CD4-positive, alpha-beta T cell treated with Interleukin-21 for 1 hour (primary cell): ENCODE measurements at places on chromosomes 12 and 14.

GRCh38 chr12:50984586-50985298 lies 32.4 kb downstream of the HIGD1C start:
- DNase-seq = no peak

DNA sequence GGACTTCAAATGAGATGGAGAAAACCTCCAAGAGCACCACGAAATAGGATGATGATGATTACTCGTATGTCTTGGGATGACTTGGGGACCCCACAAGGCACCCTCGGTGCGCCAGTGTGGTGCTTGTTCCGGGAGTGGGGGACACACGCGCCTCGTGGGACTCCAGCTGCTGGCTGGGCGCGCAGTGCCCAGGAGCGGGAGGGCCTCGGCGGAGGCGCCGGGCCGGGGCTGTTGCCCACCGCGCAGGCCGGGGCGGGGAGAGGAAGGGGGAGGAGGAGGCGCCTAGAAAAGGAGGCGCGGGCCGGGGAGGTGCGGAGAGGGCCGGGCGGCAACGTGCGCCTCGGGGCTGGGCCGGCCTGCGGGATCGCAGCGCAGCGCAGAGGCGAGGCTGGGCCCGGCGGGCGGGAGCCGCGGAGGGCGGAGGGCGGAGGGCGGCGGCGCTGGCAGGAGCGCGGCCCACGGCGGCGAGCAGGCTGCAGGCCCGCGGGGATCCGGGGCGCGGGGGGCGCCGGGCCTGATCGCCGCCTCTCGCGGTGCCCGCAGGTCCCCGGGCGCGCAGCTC lies at the start of gene RFLNA:
TSS of gene RFLNA (plus strand) at position 314 of the 562 bp plus-strand sequence. CDS start 337 bp downstream, outside the sequence.
- no peak for DNase-seq

DNA sequence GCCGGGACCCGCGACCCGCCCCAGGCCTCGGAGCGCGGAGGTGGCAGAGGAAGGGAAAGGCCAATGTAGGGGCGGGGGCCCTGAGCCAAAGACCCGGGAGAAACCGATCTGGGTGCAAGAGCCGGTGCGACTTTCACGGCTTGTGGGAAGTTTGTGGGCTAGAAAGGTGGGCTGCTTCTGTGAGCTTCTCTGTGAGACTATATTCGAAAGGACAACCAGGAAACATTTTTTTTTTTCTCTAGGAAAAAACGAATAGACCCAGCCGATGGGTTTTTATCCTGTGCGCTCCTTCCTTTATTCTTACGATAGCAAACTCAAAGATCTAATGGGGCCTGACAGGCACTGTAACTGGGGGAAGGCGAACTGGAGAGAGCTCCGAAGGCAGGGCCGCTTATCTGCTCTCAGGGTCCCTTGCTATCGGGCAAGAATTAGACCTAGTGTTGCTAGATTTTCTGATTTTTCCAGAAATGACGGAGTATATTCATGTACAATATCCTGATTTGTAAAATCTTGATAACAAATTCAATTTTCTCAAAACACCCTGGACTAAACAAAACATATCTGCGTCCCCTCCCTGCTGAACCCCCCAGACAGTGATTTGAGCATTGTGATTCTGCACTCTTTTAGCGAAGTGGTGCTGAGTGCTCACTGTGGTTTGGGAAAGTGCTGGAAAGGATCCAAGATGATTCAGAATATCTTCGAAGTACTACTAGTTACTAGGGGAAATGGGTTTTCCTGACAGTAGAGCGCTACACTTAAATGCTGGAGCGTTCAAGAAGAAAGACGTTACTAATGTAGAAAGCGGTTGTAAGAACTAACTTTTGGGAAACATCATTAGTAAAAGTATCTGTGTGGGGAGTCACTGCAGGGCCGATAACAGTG lies 563 bp upstream of the STXBP6 start:
- DNase-seq = no peak

DNA sequence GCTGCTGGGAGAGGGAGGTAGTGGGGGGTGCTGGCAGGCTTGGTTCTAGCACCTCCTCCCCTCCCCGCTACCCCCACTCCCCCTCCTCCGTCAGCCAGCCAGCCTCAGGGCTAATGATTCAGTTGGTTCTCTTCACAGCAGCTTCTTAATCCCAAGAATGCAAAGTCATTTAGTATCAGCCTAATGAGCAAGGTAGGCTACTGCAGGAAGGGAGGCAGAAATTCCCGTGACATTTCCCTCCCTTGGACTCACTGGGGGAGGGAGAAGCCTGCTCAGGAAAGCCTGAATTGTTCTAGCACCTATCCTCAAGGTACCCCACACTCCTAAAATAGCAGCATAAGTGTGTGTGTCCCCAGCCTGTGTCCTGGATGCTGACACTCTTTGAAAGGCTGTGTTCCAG lies 29.8 kb downstream of the ITPK1 start:
- DNase-seq = no peak

GRCh38 chr12:50862316-50862715 lies 19.6 kb downstream of the TMPRSS12 start:
- DNase-seq = no peak
